ENCODE measurements at places on chromosomes 7 and 10.

- H3K36me3 ChIP-seq = no peaks in the 10 kb centered on the region
- no peak for DNase-seq
- H3K4me3 ChIP-seq = no peak overlapping the region
- peaks cover 12% of the 10 kb centered on the region for H3K27me3 ChIP-seq
- H3K4me1 ChIP-seq = peaks cover 6% of the 10 kb centered on the region
Observed at GRCh38 chr10:71244431-71245419, 32.4 kb downstream of the UNC5B start.

- H3K36me3 ChIP-seq = no peaks in the 10 kb centered on the region
- peaks cover 11% of the 10 kb centered on the region for H3K4me1 ChIP-seq
- no peak overlapping the region for H3K27ac ChIP-seq
- H3K27me3 ChIP-seq = no peaks in the 10 kb centered on the region
- DNase-seq = no peak
Observed at GRCh38 chr7:116984917-116985316, 31.6 kb downstream of the ST7 start.

GRCh38 chr10:100724531-100725027 lies 20.8 kb upstream of the PAX2 start:
- H3K36me3 ChIP-seq = no peaks in the 10 kb centered on the region
- no peak for DNase-seq
- no peak overlapping the region for H3K4me3 ChIP-seq
- H3K4me1 ChIP-seq = peaks cover 9% of the 10 kb centered on the region
- H3K27ac ChIP-seq = no peak overlapping the region
- H3K27me3 ChIP-seq = peaks cover 87% of the 10 kb centered on the region

GRCh38 chr7:20745702-20746101 lies 41.0 kb downstream of the SP8 start:
- no peak for DNase-seq
- H3K4me1 ChIP-seq = no peaks in the 10 kb centered on the region
- no peaks in the 10 kb centered on the region for H3K36me3 ChIP-seq
- H3K4me3 ChIP-seq = no peak overlapping the region

- H3K27ac ChIP-seq = no peak overlapping the region
- no peak for DNase-seq
- H3K27me3 ChIP-seq = no peaks in the 10 kb centered on the region
- peaks cover 6% of the 10 kb centered on the region for H3K36me3 ChIP-seq
- H3K4me1 ChIP-seq = peaks cover 15% of the 10 kb centered on the region
- no peak overlapping the region for H3K4me3 ChIP-seq
Observed at GRCh38 chr10:45653454-45653853, 19.1 kb downstream of the ZFAND4 start.

DNA sequence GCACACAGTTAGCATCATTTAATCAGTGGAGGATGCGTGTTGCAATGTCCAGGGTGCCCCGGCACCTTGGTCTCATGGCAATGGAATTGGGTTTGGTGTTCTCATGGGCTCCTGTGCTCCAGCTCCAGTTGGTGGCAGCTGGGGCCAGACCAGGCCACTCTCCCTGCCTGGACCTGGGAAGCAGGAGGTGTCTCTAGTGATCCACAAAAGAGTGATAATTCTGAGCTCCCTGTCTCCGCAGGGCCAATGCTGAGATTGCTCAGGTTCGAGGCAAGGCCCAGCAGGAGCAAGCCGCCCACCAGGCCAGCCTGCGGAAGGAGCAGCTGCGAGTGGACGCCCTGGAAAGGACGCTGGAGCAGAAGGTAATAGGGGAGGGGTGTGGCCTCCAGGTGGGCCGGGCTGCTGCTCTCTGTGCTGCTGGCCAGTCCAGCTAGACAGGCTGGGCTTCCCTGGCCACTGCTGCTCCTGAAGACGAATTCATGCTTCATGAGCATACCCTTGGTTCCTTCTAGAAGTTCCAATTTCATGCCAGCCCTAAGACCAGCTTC lies 21.7 kb upstream of the BTBD16 start:
- H3K4me1 ChIP-seq = no peaks in the 10 kb centered on the region
- no peak overlapping the region for H3K27ac ChIP-seq
- H3K36me3 ChIP-seq = no peaks in the 10 kb centered on the region
